ENCODE measurements at places on chromosomes 3 and 15.

GRCh38 chr15:90482124-90483011 lies 47.4 kb upstream of the CRTC3 start:
- DNase-seq: no peak

- no peak for DNase-seq
These were observed 19.2 kb downstream of the PLD1 start for GRCh38 chr3:171790898-171791691.

DNA sequence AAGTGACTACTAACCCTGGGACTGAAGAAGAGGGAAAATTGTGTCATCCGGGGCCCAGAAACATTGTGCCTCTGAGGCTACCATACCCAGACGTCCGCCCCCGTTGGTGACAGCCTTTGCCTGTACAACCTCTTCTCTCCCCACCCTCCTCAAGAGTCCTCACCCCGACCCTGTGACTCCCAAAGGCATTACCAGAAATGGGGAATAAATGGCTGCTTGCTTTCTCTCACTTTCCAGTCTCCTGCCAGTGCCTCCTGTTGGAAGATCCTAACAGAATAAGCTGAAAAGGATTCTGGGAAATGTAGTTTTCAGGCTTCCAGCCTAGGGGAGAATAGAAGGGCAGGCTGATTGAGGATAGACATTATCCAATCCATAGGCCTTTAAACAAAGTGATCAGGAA lies 30.8 kb upstream of the SLC25A36 start:
- no peak for DNase-seq

DNA sequence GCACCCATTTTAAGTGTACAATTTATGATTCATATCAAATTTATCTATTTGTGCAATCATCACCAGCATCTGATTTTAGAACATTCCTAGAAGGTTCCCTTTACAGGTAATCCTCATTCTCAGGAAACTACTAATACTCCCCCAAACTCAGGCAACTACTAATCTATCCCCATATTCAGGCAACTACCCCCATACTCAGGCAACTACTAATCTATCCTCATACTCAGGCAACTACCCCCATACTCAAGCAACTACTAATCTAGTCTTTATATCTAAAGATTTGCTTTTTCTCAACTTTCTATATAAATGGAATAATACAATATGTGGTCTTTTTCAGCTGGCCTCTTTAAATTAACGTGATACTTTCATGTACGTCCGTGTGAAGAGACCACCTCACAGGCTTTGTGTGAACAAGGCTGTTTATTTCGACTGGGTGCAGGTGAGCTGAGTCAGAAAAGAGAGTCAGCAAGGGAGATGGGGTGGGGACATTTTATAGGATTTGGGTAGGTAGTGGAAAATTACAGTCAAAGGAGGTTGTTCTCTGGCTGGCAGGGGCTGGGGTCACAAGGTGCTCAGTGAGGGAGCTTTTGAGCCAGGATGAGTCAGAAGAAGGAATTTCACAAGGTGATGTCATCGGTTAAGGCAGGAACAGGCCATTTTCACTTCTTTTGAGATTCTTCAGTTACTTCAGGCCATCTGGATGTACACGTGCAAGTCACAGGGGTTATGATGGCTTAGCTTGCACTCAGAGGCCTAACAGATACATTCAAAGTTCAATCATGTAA lies 1444.5 kb upstream of the CADM2 start:
- DNase-seq: no peak

DNA sequence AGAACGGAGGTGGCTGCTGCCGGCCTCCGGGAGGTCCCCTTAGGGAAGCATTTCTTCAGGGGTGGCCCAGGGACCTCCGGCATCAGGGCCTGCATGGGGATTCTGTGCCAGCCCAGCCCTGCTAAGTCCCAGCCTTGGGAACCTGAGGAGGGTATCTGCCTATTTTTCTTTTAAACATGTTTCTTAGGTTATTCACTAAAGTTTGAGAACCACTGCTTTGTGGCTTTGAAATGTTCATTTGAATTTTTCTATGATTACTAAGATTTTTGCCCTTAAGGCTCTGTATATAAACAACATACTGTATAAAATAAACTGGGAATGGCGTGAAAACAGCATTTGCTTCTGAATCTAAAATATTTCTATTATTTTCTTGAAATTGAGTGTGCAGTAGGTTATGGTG lies 24.4 kb downstream of the FAN1 start:
- DNase-seq: no peak

- no peak for DNase-seq
These were observed 317.6 kb upstream of the RASGRP1 start for GRCh38 chr15:38882221-38882620.

- DNase-seq: no peak
These were observed 3.1 kb downstream of the ZNF710 start for GRCh38 chr15:90004252-90004651.

DNA sequence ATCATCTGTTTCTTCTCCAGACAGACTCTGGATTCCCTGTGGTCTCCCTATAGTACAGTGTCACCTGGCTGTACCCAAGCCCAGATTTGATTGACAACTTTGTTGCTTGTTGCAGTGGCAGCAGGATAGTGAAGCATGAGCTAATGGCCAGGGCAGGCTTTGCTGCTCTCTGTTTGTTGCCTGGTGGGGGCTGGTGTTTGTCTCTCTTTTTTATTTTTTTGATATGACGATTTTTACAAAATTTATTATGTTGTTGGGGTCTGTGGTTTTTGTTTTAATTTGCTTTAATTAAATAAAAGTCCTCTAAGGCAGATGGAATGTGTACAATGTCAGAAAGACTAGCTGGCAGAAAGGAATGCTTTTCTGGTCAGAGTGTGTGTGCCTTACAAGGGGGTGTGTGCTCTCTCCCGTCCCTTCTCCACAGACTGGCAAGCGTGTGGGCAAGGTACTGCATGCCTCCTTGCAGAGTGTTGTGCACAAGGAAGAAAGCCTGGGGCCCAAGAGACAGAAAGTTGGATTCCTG lies 15.2 kb upstream of the CLEC3B start:
- no peak for DNase-seq

- DNase-seq: no peak
These were observed 21.1 kb downstream of the ATRIP start for GRCh38 chr3:48467473-48468267.

DNA sequence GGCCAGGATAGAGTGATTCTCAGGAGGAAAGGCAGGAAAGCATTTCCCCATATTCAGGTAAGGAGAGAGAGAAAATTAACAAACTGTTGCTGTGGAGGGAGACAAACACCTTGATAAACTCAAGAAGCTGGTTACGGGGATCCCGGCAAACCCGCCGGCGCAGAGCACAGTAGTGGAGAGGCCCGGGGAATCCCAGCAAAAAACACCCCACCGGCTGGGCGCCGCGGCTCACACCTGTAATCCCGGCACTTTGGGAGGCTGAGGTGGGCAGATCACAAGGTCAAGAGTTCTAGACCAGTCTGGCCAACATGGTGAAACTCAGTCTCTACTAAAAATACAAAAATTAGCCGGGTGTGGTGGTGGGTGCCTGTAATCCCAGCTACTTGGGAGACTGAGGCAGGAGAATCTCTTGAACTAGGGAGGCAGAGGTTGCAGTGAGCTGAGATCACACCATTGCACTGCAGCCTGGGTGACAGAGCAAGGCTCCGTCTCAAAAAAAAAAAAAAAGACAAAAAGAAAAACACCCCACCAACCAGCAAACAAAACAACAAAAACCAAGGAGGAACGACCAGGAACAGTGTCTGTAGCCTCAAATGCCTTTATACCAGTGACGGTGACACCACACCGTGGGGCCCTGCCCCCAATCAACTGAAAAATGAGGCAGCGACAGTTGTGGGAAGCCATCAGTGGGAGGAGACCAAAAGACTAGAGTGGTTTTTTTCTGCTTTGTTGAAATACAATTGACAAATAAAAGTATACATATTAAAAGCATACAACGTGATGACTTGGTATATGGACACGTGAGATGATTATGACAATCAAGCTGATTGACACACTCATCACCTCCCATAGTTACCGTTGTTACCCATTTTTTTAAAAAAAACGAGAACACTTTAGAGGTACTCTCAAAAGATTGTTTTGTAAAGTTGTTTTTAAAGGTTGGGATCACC lies 40.2 kb upstream of the IDH2 start:
- DNase-seq: no peak

- no peak for DNase-seq
These were observed 566 bp downstream of the HMCES start for GRCh38 chr3:129278966-129279906.

GRCh38 chr15:85579957-85580694 lies 199.7 kb downstream of the AKAP13 start:
- no peak for DNase-seq

Measured in NCI-H1417 treated with DMSO at 0.1 percent for 48 hours (cell line).